Activated CD8-positive, alpha-beta memory T cell treated with anti-CD3 and anti-CD28 coated beads for 1 hour (primary cell): ENCODE measurements at places on chromosomes 6 and 20.

GRCh38 chr6:128803911-128804310 lies 79.0 kb upstream of the LAMA2 start:
- DNase-seq, result no peak

DNA sequence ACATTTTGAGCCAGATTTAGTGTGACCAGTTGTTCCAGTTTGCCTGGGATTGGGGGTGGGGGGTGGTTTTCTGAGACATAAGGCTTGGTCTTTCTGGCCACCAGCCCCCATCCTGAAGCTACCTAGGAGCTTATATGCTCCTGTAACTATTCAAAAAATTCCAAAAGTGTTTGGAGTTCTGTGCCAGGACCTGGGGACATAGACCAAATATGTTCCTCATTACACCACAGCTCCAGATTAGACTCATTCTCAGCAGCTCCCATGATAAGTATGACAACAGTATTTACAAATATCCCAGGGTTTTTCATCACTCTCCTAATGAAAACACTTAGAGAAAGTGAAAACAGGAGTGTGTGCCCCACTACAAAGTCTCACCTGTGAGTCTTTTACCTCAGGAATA lies 37.8 kb upstream of the RNF144B start:
- no peak for DNase-seq

- DNase-seq, result no peak
Measured at GRCh38 chr6:44065443-44066140, 61.7 kb downstream of the MRPL14 start.

GRCh38 chr6:156538875-156539660 lies 238.1 kb upstream of the ARID1B start:
- DNase-seq, result no peak

GRCh38 chr6:18496462-18496861 lies 109.3 kb downstream of the RNF144B start:
- no peak for DNase-seq

- DNase-seq, result no peak
Measured at GRCh38 chr6:46637145-46637544, 15.5 kb downstream of the CYP39A1 start.

- DNase-seq, result no peak
Measured at GRCh38 chr20:21523281-21523868, 9.5 kb upstream of the NKX2-2 start.

DNA sequence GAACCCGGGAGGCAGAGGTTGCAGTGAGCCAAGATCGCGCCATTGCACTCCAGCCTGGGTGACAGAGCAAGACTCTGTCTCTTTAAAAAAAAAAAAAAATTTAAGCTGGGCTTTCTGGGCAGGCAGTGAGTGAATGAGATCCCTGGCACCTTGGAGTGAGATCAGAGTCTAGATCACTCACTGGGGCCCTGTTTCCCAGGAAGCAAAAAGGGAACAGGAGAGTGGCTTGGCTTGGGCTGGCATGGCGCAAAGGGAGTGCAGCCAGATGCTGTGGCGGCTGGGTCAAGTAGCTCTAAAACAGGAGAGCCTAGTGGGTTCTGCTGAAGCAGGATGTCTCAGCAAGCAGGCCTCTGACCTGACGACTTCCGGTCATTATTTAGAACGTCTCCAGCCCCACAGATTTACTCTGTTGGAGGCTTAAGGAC lies 10.4 kb downstream of the PLCG1 start:
- DNase-seq, result no peak
